ENCODE measurements at places on chromosomes 4 and X.
A peak's percentile ranks its signal among the peaks of the same experiment; 100 is the strongest.

DNA sequence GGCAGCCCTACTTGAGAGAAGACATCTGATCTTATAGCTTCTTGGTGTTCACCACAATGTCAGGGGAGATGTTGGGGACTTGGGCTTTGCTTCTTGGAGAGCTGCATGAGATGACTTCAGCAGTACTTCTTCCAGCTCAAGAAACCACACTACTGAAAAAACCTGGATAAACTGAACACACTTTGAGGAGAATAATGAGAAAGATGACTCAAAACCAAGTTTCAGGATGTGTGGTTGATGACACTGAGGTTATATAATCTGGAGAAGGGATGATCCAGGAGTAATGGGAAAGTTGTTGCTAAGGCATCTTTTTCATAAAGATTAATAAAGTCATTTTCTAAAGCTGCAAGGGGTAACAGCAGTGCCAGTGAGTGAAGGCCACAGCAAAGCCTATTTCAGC, 58.4 kb upstream of the PNPLA4 start:
- DNase-seq, result no peak

GRCh38 chr4:86978709-86979108, 43.9 kb downstream of the AFF1 start:
- no peak for DNase-seq

- no peak for DNase-seq
Observed at GRCh38 chr4:10094841-10095240, 21.8 kb downstream of the WDR1 start.

DNA sequence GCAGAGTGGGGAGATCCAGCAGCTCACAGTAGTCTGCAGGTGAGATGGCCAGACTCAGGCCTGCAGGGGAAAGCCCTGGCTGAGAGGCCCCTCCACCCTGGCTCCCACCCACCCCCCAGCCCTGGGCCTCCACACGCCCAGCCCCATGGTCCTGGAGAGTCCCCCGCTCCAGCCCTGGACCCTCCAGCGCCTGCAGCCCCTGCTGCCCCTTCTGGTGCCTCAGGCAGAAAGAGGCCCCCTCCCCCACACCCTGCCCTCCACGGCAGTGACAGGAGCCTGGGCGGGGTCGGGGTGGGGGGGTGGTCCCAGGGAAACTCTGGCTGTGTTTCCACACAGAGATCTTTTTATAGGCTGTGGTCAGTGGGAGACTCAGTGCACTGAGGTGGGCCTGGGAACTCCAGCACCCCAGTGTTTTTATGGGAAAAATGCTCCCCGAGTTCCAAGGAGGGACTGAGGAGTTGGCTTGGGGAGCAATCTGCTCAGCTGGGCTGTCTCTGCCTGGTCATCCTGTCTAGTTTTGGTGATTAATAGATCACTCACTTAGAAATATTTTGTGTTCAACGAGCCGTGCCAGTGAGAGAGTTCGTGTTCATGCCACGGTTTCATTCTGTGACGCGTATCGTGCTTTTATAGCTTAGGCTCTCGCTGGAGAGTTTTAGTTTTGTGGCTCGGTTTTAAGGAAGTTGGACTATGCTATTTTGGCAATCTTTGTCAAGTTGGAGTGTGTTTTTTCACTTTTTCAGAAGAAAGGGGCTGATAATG, 53.1 kb upstream of the HGFAC start:
- no peak for DNase-seq

GRCh38 chr4:51958199-51958968, 61.8 kb downstream of the LRRC66 start:
- no peak for DNase-seq

- DNase-seq, result no peak
Observed at GRCh38 chrX:146396409-146396808, 413.2 kb upstream of the CXorf51B start.

DNA sequence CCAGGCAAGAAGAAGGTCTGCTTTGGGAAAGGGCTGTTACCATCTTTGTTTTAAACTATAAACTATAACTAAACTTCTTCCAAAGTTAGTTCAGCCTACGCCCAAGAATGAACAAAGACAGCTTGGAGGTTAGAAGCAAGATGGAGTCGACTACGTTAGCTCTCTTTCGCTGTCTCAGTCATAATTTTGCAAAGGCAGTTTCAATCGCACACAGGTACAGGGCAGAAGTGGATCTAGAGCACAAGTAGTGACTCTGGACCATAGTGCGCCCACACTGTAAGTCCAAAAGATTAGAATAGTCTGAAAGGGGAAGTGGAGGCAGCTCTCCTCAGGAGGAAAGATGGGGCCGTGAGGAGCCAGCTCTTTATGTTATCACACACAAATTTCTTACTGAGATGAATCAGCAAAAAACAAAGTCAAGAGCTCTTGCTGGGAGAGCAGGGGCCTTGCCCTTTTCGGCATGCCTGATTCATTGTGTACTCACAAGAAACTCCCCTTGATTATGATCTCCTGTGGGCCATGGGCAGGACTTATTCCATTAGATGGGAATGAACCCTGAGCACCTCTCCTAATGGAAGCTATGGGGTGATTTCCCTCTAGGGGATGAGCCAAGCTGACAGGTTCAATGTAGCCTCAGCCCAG, 58.6 kb downstream of the FUNDC1 start:
- no peak for DNase-seq

DNA sequence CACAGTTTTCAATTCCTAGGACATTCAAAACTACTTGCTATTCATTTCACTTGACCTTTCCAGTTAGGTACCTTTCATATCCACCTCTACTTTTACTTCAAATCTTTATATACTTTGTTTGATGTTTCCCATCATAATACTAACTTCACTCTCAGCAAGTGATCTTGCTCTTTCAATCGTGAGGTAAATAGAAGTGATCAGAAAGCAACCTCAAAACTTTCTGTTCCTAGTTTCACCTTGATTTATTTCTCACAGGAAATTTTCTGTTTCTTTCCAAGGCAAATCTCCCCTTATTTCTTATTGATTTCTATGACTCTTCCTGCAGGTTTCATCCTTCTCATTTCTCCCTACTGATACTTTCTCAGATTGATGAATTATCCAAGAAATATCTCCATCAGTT, 623.5 kb downstream of the FSTL5 start:
- no peak for DNase-seq

- no peak for DNase-seq
Observed at GRCh38 chrX:14802943-14803710, 69.7 kb downstream of the FANCB start.

DNA sequence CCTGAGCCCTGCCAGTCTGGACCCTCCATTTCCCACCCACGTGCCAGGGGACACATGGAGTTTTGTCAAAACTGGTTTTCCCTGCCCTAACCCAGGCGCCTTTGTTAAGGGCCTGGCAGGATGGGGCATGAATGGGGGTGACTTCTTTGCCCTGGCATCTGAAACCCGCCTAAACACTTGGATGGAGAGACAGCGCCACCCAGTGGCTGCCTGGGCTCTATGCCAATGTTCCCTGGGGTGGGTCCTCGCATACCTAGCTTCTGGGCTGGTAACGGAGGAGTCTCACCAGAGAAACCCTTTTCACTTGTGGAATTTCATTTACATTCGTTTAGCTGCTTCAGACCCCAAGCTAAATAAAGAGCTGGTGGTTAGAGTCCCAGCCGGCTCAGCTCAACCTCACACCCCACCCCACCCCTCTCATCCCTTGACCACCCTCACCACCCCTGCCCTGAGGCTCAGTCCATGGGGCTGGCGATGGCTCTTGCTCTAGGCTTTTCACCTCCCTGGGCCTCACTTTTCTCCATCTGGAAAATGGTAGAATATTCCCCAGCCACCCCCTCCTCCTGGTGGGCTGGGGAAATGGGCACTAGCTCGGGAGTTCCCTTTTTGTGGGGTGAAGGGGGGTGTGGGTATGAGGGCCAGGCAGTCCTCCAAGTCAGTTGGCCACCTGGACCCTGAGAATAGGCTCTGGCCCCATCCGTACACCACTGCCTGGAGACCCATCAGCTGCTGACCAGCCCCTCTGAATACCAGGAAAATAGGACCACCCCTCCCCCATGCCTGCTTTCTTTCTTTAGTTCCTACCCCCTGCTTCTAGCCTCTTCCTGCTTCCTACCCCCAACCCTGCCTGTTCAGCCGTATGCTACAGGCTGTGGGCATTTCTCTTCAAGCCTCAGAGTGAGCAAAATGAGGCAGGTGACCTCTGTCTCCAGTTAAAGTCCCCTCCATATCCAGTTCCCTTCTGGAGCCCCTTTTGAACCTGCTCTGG, 57.1 kb upstream of the PJA1 start:
- peak; percentile 54 for DNase-seq

DNA sequence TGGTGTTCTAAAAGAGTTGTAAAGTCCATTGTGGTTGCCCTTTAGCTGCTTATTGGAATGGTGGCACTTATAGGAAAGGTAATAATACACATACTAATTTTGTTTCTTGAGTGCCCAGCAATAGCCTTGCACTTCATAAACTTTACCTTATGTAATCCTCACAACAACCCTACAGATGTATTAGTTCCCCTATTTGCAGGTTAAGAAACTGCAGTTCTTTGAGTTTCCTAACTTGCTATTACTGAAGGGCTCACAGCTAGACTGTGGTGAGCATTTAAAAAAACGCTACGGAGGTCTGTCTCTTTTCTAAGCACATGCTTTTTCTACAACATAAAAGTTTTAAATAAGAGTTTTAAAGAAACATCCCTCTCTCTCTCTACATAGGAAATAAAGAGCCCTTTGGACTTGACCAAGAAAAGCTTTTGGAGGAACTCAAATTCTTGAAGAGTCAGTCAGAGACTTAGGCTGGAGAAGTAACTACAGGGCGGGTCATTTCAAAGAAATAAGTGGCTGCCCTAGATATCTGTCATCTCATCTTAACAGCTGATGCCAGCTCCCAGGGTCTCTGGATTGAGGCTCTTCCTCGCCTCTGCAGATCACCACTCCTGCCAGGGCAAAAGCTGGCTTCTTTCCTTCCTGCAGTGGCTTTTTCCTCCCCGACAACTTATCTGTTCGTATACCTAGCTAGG, 42.0 kb upstream of the FBXW7 start:
- no peak for DNase-seq

- DNase-seq, result no peak
Observed at GRCh38 chrX:155957843-155958242, 39.7 kb upstream of the IL9R start.

DNA sequence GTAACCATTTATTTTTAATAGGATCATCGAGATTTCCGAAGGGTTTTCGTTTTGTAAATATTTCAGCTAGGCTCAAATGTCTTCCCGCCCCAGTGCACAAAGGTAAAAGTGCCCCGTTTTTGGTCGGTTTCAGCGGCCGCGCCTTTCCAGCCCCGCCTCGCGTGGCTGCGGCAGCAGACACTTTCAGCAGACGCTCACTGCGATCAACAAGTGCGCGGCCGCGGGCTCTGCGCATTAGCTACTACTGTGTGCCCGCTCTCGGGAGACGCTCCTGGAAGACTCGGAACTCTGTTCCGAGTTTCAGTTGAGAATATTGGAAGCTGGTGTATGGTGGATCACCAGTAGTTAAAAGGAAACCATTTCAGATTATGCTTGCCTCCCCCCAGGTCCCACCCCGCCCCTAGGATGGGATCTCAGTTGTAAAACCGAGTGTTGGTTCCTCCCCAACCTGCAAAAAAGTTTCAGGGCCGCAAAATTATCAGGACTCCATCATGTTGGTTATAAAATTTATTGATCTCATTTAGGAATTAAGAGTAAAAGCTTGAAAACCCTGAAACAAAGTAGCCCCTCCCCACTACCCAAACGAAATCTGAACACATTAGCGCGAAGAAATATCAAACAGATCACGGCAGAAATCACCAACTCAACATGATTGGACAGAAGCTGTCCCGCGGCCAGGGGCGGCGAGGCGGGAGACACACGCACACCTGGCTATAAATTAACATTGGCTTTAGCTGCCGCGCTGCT, 2.2 kb downstream of the SOX3 start:
- no peak for DNase-seq

- no peak for DNase-seq
Observed at GRCh38 chr4:76758996-76759395, 138.9 kb downstream of the SOWAHB start.

DNA sequence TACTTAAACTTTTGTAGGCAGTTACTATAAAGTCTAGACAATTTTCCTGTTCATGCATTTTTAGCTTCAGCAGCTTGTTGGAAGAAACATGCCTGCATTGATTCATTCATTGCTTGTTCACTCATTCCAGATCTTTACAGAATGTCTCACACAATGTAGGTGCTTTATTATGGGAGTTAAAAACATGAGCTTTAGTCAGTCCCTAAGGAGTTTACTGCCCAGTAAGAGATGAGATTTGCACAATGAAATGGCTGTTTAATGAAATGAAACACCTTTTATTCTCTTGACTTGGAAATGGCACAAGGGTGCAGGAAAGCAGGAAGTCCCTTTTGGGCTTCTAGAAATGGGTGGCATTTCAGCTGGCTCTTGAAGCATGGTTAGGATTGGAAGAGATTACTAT, 2.9 kb downstream of the NOCT start:
- no peak for DNase-seq

- no peak for DNase-seq
Observed at GRCh38 chrX:87616371-87616770, 98.8 kb downstream of the KLHL4 start.

- DNase-seq, result no peak
Observed at GRCh38 chr4:56791316-56791715, 30.2 kb downstream of the SPINK2 start.

- DNase-seq, result no peak
Observed at GRCh38 chr4:150310159-150310895, 232.1 kb downstream of the DCLK2 start.

DNA sequence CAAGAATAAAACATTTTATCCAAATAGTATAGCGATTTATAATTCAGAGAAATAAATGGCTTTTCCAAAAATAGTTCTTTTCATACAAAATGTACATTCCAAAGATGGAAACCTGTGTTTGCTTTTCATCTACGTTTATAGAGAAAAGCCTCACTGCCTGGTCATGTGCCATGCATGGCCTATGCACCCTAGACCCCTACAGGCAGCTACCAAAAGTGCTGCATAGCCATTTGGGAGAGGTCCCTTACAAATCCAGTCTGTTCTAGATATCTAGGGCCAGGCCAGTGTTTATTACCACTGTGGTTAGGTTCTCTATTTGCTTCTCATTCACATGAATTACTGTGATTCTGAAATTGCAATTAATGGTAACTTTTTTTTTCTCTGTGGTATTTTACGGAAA, 17.2 kb downstream of the HMGB2 start:
- no peak for DNase-seq

GRCh38 chr4:121408-122084, 2.8 kb upstream of the ZNF718 start:
- no peak for DNase-seq

DNA sequence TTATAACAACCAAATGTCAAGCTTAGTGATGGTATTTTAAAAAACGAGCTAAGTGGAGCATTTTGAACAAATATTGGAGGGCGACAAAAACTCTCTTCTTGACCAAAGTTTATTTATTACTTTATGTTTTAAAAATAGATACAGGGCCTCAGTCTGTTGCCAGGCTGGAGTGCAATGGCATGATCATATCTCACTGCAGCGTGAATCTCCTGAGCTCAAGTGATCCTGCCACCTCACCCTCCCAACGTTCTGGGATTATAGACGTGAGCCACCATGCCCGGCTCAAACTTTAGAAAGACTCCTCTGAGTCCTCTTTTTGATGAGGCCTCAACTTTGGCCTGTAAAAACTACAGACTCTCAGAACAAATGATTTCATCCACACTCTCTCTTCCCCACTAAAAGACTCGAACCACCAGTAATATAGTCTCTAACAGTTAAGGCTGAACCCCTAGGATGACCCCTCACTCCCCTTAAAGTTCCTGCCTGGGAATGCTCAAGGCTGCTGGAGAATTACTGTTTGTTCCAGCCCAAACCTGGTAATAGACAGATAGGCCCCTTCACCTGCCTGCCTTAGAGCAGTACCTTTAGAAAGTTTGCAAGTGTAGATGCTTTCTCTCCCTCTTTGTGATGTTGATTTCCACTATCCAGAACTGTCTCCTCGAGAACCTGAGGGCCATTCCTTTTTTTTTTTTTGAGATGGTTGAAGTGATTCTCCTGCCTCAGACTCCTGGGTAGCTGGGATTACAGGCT, 55.3 kb upstream of the HPSE start:
- no peak for DNase-seq

Data from stimulated activated CD8-positive, alpha-beta memory T cell treated with anti-CD3 and anti-CD28 coated beads, Interleukin-7, amount 100 ng/mL, for 1 hour (primary cell).